ENCODE measurements at places on chromosomes 2 and 18. TPM values are rescaled to one million over a fixed set of nuclear protein-coding genes. Genes with fewer than 3 reads are reported as not detected.

NOSTRIN gene
- 8.7 TPM for total RNA-seq

GPR155 gene
- 13.5 TPM for total RNA-seq

VSNL1 gene
- total RNA-seq, result 14.0 TPM

CAPN14 gene
- total RNA-seq, result 2.8 TPM

RAB6C gene
- total RNA-seq, result 1.2 TPM

TPGS2 gene
- total RNA-seq, result 104 TPM

MRPL33 gene
- total RNA-seq, result 63.4 TPM

DCDC2C gene
- total RNA-seq, result not detected

GATA6 gene
- total RNA-seq, result 0.54 TPM

Data from cerebellum (tissue), 4 donors.